Cardiac muscle cell (in vitro differentiated cells and primary cell): ENCODE measurements at places on chromosomes 1 and 21. TPM values are rescaled to one million over a fixed set of nuclear protein-coding genes. Genes with fewer than 3 reads are reported as not detected.

DNA sequence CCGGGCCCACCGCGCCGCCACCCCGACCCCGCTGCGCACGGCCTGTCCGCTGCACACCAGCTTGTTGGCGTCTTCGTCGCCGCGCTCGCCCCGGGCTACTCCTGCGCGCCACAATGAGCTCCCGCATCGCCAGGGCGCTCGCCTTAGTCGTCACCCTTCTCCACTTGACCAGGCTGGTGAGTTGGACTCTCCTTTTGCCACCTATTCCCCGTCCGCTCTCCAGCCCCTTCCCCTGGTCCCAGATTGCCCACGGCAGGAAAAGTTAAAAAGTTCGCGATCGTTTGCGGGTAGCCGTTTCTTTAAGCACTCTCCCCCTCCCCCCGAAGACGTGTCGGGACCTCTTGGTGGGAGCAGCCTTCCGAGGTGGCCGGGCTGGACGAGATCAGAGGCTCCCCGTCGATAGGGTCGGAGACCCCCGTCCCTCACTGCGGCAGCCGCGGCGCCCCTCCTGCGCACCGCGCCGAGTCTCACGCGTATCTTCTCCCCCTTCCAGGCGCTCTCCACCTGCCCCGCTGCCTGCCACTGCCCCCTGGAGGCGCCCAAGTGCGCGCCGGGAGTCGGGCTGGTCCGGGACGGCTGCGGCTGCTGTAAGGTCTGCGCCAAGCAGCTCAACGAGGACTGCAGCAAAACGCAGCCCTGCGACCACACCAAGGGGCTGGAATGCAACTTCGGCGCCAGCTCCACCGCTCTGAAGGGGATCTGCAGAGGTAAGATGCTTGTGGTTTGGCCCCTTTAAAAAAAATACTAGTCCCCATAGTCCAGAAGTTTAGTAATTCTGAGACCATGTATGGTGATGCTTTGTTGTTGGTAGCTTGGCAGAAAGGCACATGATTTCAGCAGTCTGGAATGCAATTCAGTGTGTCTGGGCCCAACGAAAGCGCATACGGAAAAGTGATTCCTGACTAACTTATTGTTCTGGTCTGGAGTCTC lies 576 bp downstream of the CCN1 start:
- peak; percentile 89 for DNase-seq
- no peaks in the 10 kb centered on the region for H3K27me3 ChIP-seq
- peak overlapping the region; percentile 100 for H3K27ac ChIP-seq
- peaks cover 10% of the 10 kb centered on the region for H3K36me3 ChIP-seq
- H3K4me1 ChIP-seq = peaks cover 33% of the 10 kb centered on the region

- peak within 1 kb of the TSS; percentile 79 for H3K4me3 ChIP-seq
- H3K36me3 ChIP-seq = no peaks in the 10 kb centered on the region
- H3K27me3 ChIP-seq = no peaks in the 10 kb centered on the region
- peaks cover 14% of the 10 kb centered on the region for H3K4me1 ChIP-seq
- peak within 1 kb of the TSS; percentile 70 for H3K27ac ChIP-seq
- peak; percentile 88 for DNase-seq
Observed at GRCh38 chr1:116909512-116910378, at the start of gene PTGFRN. Gene PTGFRN, plus strand, starts transcription at chr1:116909916. Its CDS starts 288 bp downstream, at chr1:116910204.

- H3K27me3 ChIP-seq = no peaks in the 10 kb centered on the region
- no peaks in the 10 kb centered on the region for H3K36me3 ChIP-seq
- no peak overlapping the region for H3K27ac ChIP-seq
- H3K4me3 ChIP-seq = peak overlapping the region; percentile 81
- peaks cover 3% of the 10 kb centered on the region for H3K4me1 ChIP-seq
- no peak for DNase-seq
Observed at GRCh38 chr1:180154003-180154324, 705 bp upstream of the QSOX1 start.

- H3K4me3 ChIP-seq = no peak overlapping the region
- peak; percentile 30 for DNase-seq
- H3K27ac ChIP-seq = peak overlapping the region; percentile 86
- peaks cover 14% of the 10 kb centered on the region for H3K4me1 ChIP-seq
- H3K36me3 ChIP-seq = no peaks in the 10 kb centered on the region
- H3K27me3 ChIP-seq = no peaks in the 10 kb centered on the region
Observed at GRCh38 chr1:202615501-202616354, 94.5 kb downstream of the SYT2 start.

DNA sequence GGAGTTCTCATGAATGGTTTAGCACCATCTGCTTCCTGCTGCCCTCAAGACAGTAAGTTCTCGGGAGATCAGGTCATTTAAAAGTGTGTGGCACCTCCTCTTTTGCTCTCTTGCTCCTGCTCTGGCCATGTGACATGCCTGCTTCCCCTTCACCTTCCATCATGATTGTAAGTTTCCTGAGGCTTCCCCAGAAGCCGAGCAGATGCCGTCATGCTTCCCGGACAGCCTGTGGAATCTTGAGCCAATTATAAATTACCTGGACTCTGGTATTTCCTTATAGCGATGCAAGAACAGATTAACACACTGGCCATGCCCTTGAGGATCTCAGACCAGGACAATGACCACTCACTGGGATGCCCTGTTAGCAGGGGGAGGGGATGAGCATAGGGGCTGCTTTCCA lies 212.3 kb downstream of the MATN1 start:
- no peaks in the 10 kb centered on the region for H3K27me3 ChIP-seq
- no peaks in the 10 kb centered on the region for H3K36me3 ChIP-seq
- H3K27ac ChIP-seq = no peak overlapping the region
- H3K4me3 ChIP-seq = no peak overlapping the region

GRCh38 chr21:41966041-41966833 lies 12.4 kb upstream of the C2CD2 start:
- H3K4me3 ChIP-seq = no peak overlapping the region
- no peak overlapping the region for H3K27ac ChIP-seq
- no peaks in the 10 kb centered on the region for H3K36me3 ChIP-seq

DNA sequence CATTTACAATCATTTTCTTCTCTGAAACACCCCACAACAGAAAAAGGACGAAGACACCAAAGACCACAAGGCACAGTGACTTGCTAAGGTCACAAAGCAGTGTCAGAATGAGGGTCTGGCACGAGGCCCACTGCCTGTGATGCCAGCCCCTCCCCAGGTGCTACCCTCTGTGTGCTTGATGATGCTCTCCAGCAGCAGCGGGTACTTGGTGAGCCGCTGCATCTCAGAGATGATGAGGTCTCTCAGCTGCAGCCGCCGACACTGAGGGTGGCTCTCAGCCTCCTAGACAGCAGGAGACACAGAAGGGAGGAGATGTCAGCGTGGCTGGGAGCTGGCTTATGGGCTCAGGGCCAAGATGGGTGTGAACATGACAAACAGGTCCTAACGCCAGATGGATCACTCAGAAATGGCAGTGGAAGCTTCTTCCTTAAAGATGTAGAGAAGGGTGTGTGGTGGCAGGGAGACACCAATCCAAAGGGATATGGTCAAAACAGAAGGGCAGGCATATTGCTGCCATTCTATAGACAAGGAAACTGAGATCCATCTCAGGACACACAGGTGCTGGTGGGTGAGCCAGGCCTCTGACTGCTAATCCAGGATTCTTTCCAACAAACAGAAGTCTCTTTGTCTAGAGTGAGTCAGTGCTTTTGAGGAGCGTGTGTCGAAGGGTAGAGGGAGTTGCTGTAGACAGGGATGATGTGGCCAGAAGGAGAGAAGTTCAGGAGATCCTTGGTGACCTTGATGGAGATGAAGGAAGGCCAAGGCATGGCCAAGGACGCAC lies 25.6 kb downstream of the LRRC71 start:
- H3K27me3 ChIP-seq = no peaks in the 10 kb centered on the region
- H3K4me3 ChIP-seq = no peak overlapping the region
- H3K27ac ChIP-seq = no peak overlapping the region
- peaks cover 29% of the 10 kb centered on the region for H3K36me3 ChIP-seq
- H3K4me1 ChIP-seq = peaks cover 21% of the 10 kb centered on the region

DNA sequence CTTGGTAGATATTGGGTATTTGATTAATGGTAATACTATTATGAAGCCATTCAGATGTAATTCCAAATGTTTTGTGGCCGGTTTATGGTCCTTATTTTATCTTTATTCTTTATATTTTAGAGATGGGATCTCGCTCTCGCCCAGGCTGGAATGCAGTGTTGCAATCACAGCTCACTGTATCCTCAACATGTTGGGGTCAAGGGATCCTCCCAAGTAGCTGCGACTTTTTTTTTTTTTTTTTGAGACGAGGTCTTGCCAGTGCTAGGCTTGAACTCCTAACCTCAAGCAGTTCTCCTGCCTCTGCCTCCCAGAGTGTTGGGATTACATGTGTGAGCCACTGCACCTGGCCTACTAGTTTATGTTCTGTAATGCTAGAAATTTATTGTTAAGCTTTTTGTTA lies 4.7 kb downstream of the DDI2 start:
- peaks cover 33% of the 10 kb centered on the region for H3K4me1 ChIP-seq
- no peaks in the 10 kb centered on the region for H3K27me3 ChIP-seq
- no peak overlapping the region for H3K27ac ChIP-seq

GRCh38 chr21:27649323-27649722 lies 682.4 kb upstream of the ADAMTS5 start:
- no peaks in the 10 kb centered on the region for H3K36me3 ChIP-seq
- no peak overlapping the region for H3K4me3 ChIP-seq
- peak; percentile 81 for DNase-seq
- no peaks in the 10 kb centered on the region for H3K4me1 ChIP-seq

GRCh38 chr1:52403566-52404115 lies 582 bp downstream of the ORC1 start:
- peak; percentile 76 for DNase-seq
- H3K27ac ChIP-seq = peak overlapping the region; percentile 15
- peaks cover 3% of the 10 kb centered on the region for H3K36me3 ChIP-seq
- H3K4me3 ChIP-seq = peak overlapping the region; percentile 80
- no peaks in the 10 kb centered on the region for H3K27me3 ChIP-seq

DNA sequence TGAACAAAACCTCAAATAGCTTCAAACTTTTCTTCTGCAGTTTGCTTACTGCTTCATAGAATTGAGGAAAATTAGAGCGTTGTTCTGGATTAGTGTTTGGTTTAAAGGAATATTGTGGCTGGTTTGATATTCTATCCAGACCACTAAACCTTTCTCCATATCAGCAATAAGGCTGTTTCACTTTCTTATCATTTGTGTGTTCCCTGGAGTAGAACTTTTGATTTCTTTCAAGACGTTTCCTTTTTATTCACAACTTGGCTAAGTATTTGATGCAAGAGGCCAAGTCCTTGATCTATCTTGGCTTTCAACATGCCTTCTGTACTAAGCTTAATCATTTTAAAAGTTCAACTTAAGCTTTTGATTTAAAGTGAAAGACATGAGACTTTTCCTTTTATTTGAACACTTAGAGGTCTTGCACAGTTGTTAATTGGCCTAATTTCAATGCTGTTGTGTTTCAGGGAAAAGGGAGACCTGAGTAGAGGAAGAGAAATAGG lies 359.1 kb downstream of the S1PR1 start:
- no peaks in the 10 kb centered on the region for H3K36me3 ChIP-seq
- H3K4me1 ChIP-seq = no peaks in the 10 kb centered on the region
- no peak overlapping the region for H3K4me3 ChIP-seq
- H3K27me3 ChIP-seq = no peaks in the 10 kb centered on the region

GRCh38 chr1:8317647-8318381 lies at the start of gene SLC45A1:
Gene SLC45A1, plus strand, starts transcription at chr1:8318114. Its CDS starts 6,216 bp downstream, at chr1:8324330.
- peak; percentile 79 for DNase-seq
- peak within 1 kb of the TSS; percentile 25 for H3K4me3 ChIP-seq
- H3K4me1 ChIP-seq = no peaks in the 10 kb centered on the region
- no peak within 1 kb of the TSS for H3K27ac ChIP-seq
- H3K36me3 ChIP-seq = no peaks in the 10 kb centered on the region

DNA sequence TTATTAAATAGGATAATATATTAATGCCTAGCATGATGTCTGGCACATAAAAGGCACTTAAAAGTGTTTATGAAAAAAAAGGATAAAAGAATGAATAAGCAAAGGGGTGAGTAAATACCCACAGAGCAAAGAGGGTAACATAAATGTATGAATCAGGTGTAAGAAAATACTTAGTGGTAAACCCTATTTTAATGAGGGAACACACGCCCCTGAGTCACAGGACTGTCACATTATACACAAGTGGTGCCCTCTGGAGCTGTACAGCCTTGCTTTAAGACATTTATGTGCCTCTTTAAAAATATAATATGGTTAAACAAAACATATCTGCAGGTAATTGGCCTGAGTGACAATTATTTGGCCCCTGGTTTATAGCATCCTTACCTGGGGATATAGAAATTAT lies 78.1 kb upstream of the PTBP2 start:
- DNase-seq = no peak
- no peaks in the 10 kb centered on the region for H3K27me3 ChIP-seq
- no peak overlapping the region for H3K27ac ChIP-seq
- H3K36me3 ChIP-seq = no peaks in the 10 kb centered on the region
- no peaks in the 10 kb centered on the region for H3K4me1 ChIP-seq

DNA sequence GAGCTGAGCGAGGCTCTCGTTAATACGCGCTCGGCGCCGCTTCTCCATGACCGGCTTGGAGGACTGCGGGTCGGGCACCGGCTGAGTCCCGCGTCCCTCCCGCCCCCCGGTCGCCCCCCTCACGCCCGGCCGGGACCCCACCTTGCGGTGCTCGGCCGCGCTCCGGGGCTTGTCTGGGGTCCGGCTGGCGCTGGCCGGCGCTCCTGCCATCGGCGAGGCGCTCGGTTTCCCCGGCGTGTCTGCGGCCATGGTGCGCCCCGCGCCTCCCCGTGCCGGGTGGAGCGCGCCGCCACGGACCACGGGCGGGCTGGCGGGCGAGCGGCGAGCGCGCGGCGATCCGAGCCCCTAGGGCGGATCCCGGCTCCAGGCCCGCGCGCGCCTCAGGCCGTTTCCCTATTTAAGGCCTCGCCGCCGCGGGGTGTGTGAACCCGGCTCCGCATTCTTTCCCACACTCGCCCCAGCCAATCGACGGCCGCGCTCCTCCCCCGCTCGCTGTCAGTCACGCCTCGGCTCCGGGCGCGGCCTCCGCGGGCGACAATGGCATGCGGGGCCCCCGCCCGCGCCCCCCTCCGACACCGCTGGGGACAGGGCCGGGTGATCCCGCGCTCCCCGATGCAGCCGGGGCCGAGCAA lies at the start of gene HES4:
Gene HES4, minus strand, starts transcription at position 373 of the 632 bp plus-strand sequence. Its CDS starts 124 bp downstream, at position 249.
- peak; percentile 96 for DNase-seq
- H3K36me3 ChIP-seq = no peaks in the 10 kb centered on the region
- H3K27ac ChIP-seq = peak within 1 kb of the TSS; percentile 99
- H3K4me1 ChIP-seq = peaks cover 13% of the 10 kb centered on the region
- peak within 1 kb of the TSS; percentile 39 for H3K4me3 ChIP-seq

DNA sequence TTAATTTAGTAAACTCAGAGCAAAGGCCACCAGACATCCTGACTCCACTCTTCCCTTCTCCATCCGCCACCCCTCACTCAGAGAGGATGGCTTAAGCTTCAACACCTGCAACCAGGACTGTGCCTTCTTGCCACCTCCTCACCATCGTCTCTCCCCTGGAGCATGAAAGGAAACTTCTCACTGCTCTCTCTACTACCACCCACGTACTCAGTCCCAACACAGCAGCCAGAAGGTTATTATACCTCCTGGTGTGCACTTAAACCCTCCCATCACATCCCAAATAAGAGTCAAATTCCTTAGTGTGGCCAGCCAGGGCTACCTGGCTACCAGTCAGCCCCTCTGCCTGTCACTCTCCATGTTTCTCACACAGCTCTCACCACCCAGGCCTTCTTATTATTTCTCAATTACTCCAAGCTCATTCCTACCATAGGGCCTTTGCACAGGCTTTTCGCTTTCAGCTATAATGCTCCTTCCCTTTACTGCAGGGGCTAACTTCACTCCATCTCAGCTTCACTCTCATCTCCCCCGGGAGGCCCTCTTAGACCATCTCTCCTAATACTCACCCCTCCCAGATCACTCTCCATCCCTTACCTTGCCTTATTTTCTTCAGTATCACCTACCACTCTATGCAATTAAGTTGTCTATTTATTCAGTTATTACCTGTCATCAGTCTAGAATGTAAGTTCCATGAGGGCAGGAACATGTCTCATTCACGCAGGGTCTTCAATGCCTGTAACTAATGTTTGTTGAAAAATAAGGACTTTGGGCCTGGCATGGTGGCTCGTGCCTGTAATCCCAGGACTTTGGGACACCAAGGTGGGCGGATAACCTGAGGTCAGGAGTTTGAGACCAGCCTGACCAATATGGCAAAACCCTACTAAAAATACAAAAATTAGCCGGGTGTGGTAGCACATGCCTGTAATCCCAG lies 137.5 kb downstream of the TOMM20 start:
- H3K27ac ChIP-seq = no peak overlapping the region
- DNase-seq = no peak
- no peaks in the 10 kb centered on the region for H3K36me3 ChIP-seq

F13B gene
- not detected in 2 replicates for total RNA-seq

PGBD5 gene
- total RNA-seq = 0.32 and 1.2 TPM in 2 replicates
